SIG-M5 (cell line): ENCODE measurements at places on chromosomes 1 and 21.

GRCh38 chr1:112444269-112444668 lies 48.3 kb downstream of the CTTNBP2NL start:
- no peak for DNase-seq

DNA sequence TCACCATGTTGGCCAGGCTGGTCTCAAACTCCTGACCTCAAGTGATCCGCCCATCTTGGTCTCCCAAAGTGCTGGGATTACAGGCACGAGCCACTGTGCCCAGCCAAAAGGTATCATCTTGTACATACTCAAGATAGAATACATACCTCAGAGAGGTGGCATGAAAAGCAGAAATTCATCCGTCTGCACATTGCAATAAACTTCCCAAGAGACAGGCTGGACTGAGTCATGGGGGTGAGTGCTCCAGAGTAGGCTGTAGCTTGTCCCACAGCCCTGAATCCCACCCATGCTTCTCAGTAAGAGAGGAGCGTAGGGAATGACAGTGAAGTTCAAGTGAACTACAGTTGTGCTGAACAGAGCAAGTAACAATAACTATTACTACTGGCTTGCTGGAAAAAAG lies 19.7 kb downstream of the TOR3A start:
- DNase-seq, result no peak

DNA sequence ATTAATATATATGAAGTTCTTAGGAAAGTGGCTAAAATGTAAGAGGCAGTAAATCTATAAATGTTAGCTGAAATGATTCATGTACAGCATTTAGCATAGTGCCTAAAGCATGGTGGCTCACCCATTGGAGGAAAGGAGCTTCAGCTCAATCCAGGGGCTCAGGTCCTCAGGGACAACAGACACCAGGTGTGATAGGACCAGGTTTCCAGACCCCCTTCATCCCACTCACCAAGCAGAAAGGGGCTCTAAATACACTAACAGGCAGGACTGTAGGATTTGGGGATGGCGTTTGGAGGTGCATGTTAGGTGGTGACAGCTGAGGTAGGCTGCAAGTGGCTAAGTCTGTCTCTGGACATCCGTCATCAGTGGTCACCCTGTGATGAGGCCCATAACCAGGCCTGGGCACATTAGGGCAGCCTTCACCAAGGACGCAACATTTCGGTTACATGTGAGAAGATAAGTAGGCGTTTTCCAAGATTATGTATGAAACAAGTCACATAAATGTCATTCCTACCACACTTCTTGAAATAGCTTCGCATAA lies 233.1 kb downstream of the C1orf94 start:
- no peak for DNase-seq

DNA sequence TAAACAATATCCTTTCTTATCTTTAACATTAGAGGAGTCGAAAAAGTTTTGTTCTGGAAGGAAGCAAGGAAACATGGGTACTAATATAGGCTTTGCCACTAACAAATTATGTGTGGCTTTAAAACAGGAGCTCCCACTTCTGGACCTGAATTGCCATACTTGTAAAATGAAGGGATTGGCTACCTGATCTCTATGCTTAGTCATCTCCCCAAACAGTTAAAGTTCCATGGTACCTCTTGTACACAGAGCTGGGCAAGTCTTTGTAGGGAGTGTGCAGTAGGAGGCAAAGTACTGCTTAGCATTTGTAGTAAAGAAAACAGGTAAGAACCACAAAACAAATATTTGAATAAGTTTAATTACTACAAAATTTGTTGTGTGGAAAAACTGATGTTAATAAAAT lies 81.3 kb downstream of the MAST2 start:
- DNase-seq, result no peak

DNA sequence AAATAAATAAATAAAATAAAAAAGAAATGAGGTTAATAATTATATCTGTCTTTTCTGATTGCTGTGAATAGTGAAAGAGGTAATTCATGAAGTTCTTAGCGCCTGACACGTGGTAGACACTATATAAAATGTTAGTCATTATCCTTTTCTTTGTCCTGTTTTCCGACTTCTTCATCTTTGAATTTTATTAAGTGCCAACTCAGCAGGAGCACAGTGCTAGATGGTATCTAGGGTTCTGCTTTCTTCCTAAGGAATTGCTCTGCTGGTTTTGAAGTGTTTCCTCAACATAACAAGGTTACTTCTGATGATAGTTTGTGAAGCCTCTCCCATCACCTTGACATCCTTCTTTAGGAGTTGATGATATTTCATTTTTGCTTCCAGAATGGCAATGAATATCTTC lies 227.0 kb downstream of the DNM3 start:
- DNase-seq, result no peak

DNA sequence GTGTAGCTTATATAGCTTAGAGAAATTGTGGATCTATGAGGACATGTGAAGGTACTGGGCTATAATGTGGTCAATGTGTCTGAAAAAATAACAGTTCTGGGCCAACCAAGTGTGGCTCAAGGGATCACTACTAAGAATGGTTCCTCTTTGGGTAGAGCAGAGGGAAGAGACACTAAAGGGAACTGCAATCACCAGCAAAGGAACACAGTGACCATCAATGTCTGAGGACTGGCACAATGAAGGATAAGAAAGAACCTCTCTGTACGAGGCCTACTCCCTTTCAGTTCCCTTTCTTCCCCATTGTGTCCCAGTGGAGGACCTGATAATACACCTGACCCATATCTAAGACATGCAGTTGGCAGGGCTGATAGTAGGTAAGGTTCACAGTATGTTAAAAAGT lies 89.9 kb upstream of the JAK1 start:
- DNase-seq, result no peak

GRCh38 chr1:31152181-31152795 lies 86.8 kb upstream of the PUM1 start:
- DNase-seq, result no peak

DNA sequence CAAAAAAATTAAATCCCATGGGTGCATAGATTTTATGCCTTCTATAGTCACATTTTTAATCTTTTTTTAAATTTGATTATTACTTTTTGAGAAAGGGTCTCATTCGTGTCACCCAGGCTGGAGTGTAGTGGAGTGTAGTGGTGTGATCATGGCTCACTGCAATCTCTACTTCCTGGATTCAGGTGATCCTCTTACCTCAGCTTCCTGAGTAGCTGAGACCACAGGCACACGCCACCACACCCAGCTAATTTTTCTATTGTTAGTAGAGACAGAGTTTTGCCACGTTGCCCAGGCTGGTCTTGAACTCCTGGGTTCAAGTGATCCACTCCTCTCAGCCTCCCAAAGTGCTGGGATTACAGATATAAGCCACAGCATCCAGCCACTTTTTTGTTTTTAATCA lies 10.4 kb downstream of the CBR3 start:
- DNase-seq, result no peak

GRCh38 chr1:226002667-226003501 lies 3.7 kb upstream of the SDE2 start:
- no peak for DNase-seq

DNA sequence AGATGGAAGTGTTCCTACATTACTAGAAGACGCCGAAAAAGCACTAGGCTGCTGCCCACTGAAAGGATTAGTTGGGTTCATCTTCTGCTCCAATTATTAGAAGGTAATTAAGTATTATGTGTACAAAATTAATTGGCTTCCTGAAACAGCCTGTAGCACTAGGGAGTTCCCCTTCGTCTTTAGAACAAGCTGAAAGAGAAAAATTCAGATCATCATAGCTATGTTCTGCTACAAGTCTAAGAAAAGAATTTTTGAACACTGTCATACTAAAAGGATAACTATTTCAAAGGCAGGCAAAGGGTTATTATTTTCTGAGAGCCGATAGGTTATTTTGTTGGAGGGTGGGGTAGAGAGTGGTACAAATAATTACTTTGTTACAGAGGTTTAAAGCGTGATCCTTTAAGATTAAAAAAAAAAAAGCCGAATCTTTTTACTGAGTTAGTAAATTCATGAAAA lies at the start of gene MCM3AP:
TSS of gene MCM3AP (minus strand) at position 406 of the 456 bp plus-strand sequence. CDS start at position 81, 325 bp downstream.
- DNase-seq, result no peak

DNA sequence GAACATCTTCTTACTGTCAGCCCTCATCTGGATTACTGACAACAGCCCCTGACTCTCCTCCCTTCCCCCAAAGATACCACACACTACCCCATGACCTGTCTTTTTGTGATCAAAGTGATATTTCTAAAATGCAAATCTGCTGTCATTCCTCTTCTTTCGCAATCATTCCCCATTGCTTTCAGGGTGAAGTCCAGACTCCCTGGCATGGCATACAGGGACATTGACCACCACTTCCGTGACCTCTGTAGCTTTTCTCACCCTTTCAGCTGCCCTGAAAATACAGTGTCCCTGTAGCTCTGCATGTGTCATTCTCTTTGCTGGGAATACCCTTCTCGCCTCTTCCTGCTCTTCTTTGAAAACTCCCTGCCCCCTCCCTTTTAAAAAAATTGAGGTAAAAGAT lies 4.1 kb downstream of the SERINC2 start:
- no peak for DNase-seq

- no peak for DNase-seq
These were observed 206.9 kb downstream of the LMO4 start for GRCh38 chr1:87535551-87535950.

GRCh38 chr21:29390778-29391177 lies 92.1 kb downstream of the BACH1 start:
- DNase-seq, result no peak

GRCh38 chr1:228007801-228008341 lies 1.1 kb downstream of the WNT3A start:
- DNase-seq, result no peak

GRCh38 chr1:37653906-37654305 lies 19.2 kb upstream of the RSPO1 start:
- DNase-seq, result no peak

DNA sequence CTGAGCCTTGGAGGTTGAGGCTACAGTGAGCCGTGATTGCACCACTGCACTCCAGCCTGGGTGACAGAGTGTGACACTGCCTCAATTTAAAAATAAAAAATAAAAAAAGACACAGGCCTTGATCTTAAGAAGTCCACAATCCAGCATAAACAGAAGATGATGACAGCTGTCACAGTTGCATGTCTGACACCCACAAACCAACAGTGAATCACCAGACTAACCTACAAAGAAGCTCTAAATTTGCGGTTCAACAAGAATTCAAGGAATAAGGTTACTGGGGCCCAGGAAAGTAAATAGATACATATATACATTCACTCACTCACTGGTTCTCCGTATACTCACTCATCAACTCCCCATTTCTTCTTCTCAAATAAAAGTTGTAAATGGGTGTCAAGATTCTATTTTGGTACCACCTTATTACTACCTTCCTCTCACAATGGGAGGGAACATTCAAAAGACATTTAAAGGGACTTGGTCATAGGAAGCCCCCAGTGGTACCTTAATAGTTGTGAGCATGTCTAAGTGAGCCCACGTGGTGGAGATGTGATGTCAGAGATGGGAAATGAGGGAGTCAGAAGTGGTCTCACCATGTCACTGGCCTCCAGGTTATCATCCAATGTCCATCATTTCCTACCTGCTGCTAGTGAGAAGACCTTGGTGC lies 66.9 kb upstream of the PRDX6 start:
- no peak for DNase-seq

DNA sequence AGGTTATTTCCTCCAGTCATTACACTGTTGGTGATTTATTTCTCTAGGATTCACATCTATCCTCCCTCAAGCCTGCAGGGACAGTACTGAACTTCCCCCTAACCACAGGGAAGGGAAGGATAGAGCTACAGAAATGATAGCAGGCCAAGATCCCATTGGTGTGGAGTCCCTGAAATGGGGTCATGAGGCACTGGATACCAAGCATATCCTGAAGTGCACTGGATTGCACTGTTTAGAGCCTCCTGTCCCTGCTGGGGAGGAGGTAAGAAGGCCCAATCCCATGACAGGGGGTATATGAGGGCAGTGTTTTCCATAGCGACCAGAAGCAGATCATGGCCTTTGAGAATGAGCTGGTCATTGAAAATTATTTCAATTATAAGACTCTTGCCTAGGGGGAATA lies 56.8 kb downstream of the C1orf21 start:
- DNase-seq, result no peak

- DNase-seq, result no peak
These were observed 77.7 kb downstream of the RHOU start for GRCh38 chr1:228812961-228813360.

DNA sequence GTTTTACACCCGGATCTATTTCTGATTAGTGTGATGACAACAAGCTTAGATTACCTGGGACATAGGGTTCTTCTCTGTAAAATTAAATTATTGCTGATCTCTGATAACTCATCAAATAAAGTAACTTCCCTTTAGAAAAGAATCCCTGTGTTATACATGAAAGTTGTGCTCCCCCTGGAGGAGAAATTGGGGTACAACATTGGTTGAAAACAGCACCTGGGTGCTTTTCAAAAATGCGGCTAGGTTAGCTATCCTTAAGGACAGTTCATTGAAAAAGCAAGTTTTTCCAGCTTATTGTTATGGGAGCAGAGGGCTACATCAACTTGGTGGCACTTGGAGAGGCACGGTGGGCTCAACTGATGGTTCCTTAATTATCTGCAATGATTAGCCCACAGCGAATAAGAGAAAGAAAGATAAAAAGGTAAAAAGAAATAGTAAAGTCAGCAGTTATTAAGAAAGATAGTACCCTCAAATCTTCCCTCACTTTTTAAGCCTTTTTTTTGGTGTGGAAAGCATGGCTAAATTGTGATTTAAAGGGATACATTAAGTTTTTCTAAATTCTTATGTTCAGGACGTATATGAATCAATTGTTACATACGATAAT lies 97.8 kb downstream of the FMN2 start:
- no peak for DNase-seq

GRCh38 chr1:78678324-78678723 lies 28.7 kb downstream of the IFI44 start:
- no peak for DNase-seq

DNA sequence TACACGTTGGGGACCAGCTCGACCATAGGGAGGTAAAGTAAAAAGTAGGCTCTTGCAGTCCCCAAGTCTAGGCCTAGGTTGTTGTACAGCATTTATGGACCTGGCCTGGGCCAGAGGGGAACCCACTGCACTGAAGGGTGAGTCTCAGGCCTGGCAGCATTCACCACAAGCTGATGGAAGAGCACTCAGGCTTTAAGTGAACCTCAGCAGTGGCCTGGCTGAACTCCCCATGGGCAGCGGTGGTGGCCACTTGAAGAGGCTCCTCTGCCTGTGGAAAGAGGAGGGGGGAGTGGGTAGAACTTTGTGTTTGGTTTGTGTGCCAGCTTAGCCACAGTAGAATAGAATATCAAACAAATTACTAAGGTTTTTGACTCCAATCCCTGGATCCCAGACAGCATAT lies 176.2 kb upstream of the PRMT6 start:
- no peak for DNase-seq

DNA sequence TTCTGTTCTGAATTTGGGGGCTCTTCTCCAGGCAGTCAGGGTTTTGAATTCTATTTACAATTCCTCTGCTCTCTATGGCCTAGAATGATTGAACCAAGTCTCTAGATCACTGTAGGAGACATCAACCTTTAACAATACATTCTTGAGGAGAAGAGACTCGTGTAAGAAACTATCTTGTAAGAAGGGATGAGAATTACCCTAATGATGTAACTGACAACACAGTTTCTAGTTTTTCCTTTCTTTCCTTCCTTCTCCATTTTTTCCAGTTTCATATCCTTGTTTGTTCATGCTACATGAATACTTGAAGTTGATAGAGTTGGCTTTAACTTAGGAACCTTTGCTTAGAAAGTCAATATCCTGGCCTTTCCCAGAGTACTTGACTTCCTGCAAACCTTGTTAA lies 1.3 kb upstream of the ATP1A1 start:
- DNase-seq, result no peak
